ENCODE measurements at places on chromosomes 5 and 9.

GRCh38 chr5:90410178-90410762 is 714 bp upstream of the CETN3 start:
- no peak for DNase-seq

DNA sequence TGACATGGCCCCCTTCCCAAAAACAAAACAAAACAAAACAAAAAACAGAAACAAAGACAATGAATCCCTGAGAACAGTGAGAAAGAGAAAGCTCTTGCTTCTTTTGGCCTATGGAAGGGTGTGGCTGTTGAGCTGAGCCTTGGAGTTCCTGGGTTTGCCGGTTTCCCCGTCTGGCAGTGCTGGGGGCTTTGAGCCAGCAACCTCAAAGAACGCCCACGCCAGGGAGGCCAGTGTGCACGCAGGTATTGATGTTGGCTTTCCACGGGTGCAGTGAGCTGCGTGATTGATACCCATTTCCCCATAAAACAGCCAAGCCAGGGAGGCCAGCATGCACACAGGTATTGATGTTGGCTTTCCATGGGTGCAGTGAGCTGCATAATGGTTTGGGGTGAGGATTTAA is 8.3 kb upstream of the LCN1 start:
- DNase-seq: no peak

- DNase-seq: no peak
Measured at GRCh38 chr9:38022203-38022895, 46.7 kb downstream of the SHB start.

DNA sequence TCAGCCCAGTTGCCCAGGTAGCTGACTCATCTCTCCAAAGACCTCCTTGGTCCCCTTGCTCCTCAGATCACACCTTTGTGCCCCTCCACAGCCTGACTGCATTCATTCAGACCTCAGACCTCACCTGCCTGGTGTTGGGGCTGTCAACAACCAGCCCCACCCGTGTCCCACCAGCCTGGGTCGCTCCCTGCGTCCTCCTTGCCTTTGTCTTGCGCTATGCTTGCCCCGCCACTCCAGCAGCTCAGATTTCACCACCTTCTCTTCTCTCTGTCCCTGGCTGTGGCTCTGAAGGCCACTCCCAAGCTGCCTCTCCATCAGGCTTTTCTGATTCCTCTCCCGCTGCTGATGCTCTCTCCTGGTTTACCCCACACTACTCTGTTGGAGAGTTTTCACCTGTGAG is 103.5 kb downstream of the MVB12B start:
- no peak for DNase-seq

DNA sequence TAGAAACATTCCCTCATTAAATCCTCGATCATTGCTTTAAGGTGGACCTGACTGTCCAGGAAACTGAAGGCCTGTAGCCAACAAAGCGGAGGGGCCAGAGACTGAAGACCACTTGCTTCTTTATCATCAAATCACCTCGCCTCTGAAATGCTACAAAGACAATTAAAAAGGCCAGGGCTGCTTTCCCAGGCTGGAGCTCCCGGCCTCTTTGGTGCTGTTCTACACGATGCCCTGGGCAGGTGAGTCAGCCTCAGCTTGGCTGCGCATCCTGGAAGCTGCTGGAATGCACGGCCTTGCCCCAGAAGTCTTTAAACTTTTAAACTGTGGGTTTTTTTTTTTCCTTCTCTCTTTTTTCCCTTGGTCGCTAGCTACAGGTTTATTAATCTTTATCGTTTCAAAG is 46.5 kb downstream of the SH3PXD2B start:
- no peak for DNase-seq

DNA sequence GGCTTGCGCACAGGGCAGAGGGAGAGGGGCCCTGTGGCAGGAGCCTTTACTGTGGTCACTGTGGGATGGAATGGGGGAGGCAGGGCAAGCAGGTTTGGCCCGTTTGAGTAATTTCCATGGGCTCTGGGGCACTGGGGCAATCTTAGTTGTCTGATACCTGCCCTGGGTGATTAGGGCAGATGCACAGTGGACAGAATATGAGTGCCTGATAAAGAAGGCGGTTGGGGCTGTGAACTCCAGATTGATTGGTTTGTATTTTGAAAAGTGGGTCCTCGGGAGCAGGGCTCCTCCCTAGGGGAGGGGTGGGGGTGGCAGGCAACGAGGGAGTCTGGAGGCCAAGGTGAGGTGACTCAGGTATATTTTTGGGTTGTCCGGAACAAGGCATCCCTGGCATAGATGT is 247.5 kb downstream of the NSG2 start:
- DNase-seq: no peak

GRCh38 chr5:77080905-77081304 is 6.2 kb downstream of the ZBED3 start:
- no peak for DNase-seq

DNA sequence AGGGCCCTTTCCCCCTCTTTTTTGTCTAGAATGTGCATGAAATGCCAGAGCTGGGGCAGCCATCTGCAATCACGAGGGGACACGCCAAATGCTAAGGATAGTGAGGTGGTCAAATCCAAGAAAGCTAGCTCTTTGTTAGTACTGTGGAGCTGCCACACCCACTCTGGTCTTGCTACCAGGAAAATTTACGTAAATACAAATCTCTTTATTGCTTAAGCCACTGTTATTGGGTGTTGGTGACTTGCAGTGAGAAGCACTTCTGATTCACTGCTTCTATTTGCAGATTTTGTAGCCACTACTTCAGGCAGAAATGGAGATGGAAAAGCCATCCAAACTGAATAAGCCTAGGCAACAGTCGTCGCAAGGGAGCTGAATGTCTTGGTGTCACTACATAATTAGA is 25.6 kb upstream of the SUSD1 start:
- DNase-seq: no peak

DNA sequence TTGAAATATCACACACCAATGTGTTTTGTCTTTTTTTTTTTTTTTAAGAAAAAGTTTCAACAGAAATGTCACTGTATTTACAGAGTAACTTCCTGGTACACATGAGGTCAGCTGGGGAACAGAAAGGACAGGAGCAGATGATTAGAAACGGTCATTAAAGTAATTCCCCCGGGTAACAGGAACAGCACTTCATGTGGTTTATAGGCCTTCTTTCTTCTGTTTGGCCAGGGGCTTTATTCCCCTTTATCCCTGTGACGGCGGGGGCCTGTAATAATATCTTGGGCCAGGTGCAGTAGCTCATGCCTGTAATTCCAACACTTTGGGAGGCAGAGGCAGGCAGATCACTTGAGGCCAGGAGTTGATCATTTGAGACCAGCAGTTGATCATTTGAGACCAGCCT is 30.5 kb upstream of the MSH3 start:
- no peak for DNase-seq

- DNase-seq: no peak
Measured at GRCh38 chr5:96582343-96582742, 79.8 kb upstream of the CAST start.

DNA sequence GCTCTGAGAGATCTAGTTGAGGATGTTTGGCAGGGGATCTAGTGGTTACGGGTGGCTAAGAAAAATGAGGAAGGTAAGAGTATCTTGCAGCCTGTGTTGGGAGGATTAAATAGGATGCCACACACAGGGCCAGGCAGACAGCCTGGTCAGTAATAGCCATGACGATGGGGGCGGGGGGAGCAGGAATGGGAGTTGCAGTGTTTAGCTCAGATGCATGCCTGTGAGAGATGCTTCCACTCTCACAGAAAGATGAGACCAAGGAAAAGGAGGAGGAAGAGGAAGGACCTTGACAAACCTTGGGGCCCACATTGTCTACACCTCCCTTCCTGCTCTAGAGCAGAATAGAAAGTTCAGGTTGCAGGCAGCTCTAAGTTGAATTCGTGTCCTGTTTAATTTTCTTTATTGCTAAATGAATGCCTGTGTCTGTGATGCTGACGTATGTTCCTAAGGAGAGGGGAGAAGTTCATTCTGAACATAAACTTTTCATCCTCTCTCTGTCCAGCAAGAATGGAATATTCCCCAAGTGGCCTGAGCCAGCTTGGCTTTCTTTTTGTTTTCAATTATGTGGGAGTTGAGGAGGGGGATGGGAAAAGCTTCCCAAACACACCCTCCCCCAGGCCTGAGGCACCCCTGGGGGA is 28.7 kb downstream of the TGFBI start:
- no peak for DNase-seq

DNA sequence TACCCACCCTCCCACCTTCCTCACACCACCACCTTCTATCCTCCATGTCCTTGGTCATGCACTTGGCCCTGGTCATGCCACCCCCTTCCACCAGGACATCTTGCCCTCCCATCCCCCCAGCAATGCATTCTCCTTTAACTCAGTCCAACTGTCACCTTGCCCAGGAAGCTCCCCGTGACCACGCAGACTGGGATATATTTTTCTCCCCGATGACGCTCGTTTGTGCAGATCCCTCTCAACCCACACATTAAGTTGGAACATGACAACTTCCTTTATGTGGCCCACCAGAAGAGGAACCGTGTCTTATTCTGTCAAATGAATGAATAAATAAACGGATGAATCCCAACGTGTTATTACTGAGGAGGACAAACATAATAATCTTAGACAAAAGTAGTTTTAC is 82.8 kb upstream of the TAS2R1 start:
- DNase-seq: no peak

GRCh38 chr9:97480749-97481148 is 20.7 kb upstream of the TMOD1 start:
- DNase-seq: no peak

GRCh38 chr5:53083927-53084326 is 25.6 kb downstream of the MOCS2 start:
- no peak for DNase-seq

GRCh38 chr5:132138260-132138659 is 64.7 kb downstream of the CSF2 start:
- no peak for DNase-seq

- DNase-seq: no peak
Measured at GRCh38 chr5:78260771-78261170, 33.7 kb downstream of the AP3B1 start.

GRCh38 chr9:93464395-93464794 is 11.0 kb upstream of the FAM120AOS start:
- no peak for DNase-seq

DNA sequence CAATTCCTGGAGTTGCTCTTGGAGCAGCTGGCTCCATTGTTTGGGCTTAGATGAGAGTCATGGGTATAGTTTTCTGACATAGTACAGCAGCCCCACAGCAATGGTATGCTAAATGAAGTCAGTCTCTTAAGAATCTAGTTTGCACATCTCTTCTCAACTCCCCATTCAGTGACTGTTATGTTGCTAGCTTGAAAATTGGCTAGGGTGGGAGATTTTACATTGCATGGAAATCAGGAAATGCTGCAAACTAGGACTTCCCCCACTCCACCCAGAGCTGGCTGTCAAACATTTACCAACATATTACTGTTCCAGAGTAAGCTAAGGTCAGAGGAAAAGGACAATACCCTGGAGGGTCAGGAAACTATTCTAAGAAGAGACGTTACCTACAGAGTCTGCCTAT is 17.6 kb upstream of the FCHO2 start:
- no peak for DNase-seq

DNA sequence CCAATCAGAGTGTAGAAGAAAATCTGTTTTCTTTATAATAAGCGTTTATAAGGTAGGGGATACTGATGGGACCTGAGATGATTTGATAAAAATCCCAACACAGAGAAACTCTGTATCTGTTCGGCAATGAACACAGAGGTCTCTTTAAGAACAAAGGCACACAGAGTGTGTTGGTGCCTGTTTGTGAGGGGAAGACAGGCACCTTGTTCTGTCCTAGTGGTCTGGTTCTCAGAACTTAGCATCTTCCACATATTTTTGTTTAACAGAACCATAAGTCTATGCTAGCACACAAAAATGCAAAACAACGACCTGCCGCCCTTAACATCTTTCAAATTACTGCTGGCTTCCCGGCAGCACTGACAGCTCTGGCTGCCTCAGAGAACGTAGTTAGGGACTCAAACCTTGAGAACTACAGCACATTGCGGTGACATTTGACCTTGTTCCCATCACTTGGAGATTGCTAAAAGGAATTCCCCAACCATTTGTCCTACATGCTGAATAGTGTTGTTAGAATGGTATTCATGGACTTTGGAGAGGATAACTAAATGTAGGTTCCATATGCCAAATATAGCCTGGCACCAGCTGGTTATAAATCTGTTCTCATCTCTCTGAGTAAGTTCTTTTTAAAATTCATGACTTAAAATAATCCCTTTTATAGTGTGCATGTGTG is 871.7 kb upstream of the TYRP1 start:
- no peak for DNase-seq

DNA sequence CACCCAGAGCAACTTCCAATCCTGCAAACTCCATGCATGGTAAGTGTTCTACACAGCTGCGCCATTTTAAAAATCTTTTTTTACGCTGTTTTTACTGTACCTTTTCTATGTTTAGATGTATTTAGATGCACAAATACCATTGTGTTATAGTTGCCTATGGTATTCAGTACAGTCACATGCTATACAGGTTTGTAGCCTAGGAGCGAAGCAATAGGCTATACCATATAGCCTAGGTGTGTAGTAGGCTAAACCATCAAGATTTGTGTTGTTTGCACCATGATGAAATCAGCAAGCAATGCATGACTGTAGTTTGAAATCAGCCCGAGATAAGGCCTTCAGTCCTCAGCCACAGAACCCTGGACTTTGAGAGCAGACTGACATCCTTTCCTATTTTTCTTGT is 101.2 kb downstream of the LIX1 start:
- no peak for DNase-seq

GRCh38 chr5:180975338-180975737 is 13.3 kb upstream of the BTNL3 start:
- DNase-seq: no peak

DNA sequence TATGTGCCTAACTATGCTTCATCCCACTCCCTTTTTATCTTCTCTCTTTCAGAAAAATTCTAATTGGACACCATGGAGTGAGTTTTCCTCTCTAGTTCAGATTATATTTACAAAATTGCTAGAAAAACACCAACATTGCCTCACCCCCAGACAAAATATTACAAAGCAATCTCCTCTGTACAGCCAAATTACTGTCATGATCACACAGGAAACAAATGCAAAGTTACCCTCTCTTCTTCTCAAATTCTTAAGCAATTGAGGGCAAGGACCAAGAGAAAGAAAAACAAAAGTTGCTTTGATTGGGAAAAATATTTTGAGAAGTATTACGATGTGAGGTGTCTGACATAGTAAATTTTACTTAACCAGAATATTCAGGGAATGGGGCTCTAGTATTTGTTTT is 30.8 kb upstream of the ABCA1 start:
- no peak for DNase-seq

GRCh38 chr9:91953718-91954117 is 3.7 kb upstream of the ROR2 start:
- no peak for DNase-seq

DNA sequence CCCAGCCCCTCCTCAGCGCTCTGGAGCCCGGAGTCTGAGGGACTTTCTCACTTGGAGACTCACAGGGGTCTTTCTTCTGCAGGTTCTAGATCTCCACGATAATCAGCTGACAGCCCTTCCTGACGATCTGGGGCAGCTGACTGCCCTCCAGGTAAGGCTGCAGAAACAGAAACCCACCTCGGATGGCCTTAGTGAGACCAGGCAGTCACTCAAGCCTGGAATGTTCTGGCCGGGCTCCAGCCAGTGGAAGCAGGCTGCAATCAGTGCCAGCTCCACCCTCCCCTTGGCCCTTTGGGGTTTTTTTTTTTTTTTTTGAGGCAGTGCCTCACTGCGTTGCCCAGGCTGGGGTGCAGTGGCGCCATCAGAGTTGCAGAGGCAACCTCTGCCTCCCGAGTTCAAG is 7.6 kb downstream of the LRSAM1 start:
- no peak for DNase-seq
